Non-pigmented ciliary epithelial cell (primary cell): ENCODE measurements at places on chromosomes 6 and 20.

GRCh38 chr20:44036441-44036840 is 121.8 kb downstream of the TOX2 start:
- DNase-seq = no peak

DNA sequence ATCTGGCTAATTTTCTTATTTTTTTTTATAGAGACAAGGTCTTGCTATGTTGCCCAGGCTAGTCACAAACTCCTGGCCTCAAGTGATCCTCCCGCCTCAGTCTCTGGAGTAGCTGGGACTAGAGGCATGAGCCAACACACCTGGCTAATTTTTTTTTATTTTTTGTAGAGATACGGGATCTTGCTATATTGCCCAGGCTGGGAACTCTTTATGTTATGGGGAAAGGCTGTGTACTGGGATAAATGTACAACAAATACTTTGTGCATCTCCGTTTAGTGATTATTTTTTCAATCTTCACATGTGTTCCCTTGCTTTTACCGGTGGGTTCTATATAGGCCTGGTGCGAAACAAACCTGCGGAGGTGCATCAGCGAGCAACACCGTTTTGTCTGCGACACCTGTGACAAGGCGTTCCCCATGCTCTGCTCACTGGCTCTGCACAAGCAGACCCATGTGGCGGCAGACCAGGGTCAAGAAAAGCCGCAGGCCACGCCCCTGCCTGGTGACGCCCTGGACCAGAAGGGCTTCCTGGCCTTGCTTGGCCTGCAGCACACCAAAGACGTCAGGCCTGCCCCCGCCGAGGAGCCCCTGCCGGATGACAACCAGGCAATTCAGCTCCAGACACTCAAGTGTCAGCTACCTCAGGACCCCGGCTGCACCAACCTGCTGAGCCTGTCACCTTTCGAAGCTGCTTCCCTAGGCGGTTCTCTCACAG is 84.2 kb downstream of the SSR1 start:
- no peak for DNase-seq

DNA sequence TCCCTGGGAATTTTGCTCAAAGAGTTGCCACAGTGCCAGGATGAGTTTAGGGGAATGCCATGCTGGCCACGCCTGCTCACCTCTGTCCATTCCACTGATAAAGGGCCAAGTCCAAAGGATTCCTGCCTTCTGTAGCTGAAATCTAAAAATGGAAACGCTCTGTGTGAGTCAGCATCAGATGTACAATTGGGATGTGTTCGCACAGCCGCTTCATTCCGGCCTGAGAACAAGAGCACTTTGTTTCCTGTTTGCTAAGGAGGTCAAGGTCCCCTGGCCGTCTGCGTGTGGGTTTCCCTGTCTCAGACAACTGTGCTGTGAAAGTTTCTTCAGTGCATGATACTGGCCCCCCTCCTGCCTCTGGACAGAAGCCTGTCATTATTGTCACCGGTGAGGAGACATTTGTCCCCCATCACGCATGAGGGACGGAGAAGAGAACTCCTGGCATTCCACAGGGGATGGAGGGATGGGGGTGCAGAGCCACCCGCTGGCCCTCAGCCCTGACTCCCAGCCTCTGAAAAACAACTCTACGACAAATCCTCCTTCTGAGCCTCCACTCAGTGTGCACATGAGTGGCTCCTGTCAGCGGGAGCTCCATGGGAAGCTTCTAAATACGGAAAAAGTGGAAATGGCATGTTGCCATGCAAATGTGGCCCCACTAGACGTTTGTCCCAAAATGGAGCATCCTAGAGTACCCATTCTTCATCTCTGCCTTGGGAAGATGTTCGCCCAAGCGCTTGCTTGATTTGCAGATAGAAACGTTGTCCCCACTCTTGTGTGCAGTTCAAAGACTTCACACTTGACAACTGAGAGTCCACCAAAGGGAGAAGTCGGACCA is 143.5 kb upstream of the AFDN start:
- peak; percentile 62 for DNase-seq

GRCh38 chr6:45326698-45327417 is 1.3 kb upstream of the RUNX2 start:
- DNase-seq = no peak

GRCh38 chr6:130381459-130382380 is 15.9 kb downstream of the TMEM200A start:
- DNase-seq = no peak

- no peak for DNase-seq
Observed at GRCh38 chr6:116764629-116764960, 924 bp downstream of the FAM162B start.

DNA sequence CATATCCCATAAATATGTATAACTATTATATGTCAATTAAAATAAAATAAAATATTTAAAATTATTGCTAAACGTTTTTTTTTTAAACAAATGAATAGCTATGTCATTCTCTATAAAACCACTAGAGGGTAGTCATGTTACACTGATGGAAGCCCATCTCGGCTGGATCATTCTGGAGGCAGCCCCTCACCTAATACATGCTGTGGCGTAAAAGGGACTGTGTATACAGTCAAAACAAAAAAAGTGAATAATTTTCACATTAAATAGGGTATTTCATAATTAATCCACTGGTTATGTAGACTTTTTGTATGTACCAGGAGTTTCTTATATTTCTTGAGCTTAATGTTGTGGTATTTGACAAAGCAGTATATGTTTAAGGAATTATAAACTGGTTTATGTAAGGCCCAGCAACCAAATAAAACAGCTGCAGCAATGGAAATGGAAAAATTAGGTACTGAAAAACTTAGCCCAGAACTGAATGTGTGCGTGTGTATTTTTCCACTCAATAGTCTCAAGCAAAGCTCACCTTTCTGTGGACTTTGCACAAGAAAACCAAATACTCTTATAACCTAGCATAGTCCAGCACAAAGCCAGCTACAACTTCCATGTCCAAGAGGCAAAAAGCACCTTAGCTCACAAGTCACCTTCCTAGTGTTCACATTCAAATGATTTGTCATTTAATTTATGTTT is 81.7 kb downstream of the COL9A1 start:
- DNase-seq = no peak

- no peak for DNase-seq
Observed at GRCh38 chr6:54891536-54891935, 45.0 kb downstream of the FAM83B start.

GRCh38 chr6:21166754-21167153 is 426.8 kb upstream of the SOX4 start:
- DNase-seq = no peak

- peak; percentile 38 for DNase-seq
Observed at GRCh38 chr6:87274660-87275274, 47.6 kb upstream of the SMIM8 start.

DNA sequence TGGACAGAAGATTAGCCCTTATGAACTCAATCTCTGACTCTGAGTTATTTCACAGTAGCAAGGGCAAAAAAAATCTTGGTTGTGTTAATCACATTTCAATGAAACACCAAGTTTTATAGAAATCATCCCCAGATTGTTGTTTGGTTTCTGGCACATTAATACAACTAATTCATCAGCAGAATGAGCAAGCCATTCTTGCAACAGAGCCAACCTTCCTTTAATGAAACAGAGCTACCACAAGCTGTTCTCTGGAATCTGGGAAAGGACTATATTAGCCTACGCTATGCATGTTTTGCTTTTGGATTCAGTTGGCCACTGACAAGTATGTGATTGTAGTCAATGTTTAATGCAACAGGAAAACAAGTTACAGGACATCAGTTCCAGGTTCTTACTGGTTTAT is 13.8 kb upstream of the POPDC3 start:
- no peak for DNase-seq

GRCh38 chr6:115602466-115602865 is 458.2 kb downstream of the FRK start:
- DNase-seq = peak; percentile 2

GRCh38 chr6:73632346-73632745 is 21.4 kb downstream of the SLC17A5 start:
- no peak for DNase-seq

DNA sequence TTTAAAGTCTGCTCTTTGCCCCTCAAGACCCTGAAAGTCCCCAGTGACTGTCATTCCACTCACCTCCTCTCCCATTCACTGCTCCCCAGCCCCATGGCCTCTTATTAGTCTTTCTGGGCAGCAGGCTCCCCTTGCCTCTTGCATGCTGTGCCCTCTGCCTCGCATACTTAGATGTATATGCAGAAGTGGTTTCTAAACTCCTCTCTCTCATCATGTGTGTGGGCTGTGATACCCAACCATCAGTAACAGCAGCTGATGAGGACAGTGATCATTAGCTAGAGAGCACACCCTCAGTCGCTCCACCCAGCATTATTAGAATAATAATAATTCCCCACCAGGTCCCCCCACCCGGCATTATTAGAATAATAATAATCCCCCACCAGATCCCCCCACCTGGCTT is 14.5 kb downstream of the PKIG start:
- DNase-seq = no peak

DNA sequence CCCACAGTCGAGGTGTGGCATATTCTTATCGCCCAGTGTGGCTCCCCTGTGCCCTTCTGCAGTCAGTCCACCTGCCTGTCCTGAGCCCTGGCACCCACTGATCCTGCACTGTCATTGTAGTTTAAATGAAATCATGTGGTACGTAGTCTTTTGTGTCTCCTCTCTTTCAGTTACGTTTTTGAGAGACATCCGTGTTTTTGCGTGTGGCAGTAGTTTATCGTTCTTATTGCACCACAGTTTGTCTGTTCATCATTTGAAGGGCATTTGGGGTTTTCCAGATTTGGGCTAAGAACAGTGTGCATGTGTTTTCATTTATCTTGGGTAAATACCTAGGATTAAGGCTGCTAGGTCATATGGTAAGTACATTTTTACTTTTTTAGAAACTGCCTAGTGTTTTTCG is 49.3 kb downstream of the SPATA2 start:
- peak; percentile 63 for DNase-seq

DNA sequence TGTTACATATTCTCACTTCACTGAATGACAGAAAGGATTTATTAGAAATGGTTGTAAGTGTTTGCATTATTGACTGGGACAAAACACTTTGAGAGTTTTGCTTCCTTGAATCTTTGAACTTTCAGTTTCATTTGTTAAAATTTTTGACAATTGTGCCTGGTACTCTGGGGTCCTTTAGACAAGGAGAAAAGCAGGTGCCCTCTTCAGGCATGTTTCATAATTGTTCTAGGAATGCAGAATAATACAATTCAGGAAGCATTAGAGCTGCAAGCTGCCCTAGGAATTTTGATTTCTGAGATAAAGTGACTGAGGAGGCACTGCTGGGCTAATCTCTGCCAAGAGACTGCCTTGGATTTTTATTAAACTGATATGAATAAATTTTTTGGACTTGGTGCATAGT is 49.7 kb downstream of the TOP1 start:
- DNase-seq = peak; percentile 20

GRCh38 chr20:1388741-1389483 is 3.9 kb downstream of the FKBP1A start:
- DNase-seq = no peak

DNA sequence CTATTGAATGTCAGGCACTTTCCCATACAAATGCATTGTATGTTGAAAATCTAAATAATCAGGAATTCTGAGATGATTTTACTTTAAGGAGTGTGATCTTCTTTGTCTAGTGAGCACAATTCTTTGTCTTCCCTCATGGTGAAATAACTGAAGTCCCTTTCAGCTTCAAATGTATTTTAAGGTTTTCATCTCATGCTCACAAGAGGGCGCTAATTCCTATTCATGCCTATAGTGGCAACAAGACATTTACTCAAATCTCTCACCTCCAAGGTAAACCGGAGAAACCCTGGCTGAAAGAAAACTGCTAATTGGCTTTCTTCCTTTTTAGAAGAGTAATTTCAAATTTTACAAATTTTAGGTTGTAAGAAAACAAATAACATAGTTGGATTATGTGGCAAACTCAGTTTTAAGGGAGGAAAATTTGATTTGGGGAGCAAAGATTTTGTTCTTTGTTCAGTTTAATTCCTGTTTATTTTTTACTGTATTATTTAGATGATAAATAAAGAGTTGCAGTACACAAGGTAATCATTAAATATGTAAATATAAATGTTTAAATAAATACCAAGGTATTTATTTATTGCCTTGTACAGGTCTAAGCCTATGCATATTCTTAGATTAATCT is 69.1 kb downstream of the SLC35F1 start:
- DNase-seq = no peak

GRCh38 chr20:20786428-20786827 is 74.0 kb upstream of the RALGAPA2 start:
- no peak for DNase-seq

GRCh38 chr6:17859846-17860245 is 127.6 kb downstream of the KIF13A start:
- DNase-seq = no peak

GRCh38 chr6:35804996-35805736 is at the start of gene LHFPL5:
Gene LHFPL5 (plus strand): TSS chr6:35805352. CDS start chr6:35805671, 319 bp downstream.
- DNase-seq = no peak

DNA sequence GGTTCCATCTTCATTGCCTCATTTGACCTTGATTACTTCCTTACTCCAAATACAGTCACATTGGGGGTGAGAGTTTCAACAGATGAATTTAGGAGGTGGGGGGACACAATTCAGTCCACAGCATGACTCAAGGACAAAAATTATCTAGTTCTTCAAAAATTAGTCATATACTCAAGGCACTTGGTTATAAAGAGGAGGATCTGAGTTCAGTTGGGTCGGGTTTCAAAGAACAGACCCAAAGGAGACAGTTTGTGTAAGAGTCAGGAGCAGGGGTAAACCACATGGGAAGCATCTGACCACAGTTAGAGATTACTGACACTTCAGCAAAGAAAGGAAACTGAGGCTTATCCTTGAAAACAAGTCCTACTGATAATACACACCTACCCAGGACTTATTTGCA is 138.0 kb downstream of the TBC1D7 start:
- DNase-seq = peak; percentile 4

- no peak for DNase-seq
Observed at GRCh38 chr6:132490478-132491204, 22.3 kb downstream of the STX7 start.

DNA sequence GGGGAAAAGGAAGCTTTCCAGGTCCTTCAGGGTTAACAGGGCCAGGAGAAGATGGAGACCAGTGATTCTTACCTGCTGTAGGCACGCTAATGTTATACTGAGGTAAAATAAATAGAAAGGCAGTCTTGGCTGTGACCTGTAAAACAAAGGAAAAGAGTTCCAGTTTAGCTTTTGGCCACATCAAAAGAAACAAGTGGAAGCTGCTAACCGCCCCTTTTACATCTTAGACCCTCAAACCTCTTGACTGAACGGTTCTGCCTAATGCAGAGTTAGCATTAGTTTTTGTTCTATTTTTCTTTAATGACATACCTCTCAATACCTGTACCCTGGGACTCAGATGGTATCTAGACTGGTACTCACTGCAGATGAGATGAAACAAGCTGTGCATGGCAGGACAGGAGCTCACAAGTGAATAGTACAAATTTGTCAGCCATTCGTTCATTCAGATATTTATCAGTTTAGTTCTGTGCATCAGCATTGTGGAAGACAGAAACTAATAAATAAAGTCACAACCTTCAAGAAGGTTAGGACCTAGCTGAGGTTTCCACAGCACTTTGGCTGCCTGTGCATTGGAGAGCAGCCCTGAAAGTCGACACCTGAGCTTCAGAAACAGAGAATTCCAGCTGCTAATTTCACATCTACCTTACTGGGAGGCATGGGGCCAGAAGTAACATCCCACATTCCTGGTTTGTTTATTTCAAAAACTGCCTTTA is 41.0 kb downstream of the TRAM2 start:
- no peak for DNase-seq
